Skeletal muscle cell (primary cell): ENCODE measurements at places on chromosomes 3 and 15.

- DNase-seq = no peak
Measured at GRCh38 chr3:99321261-99321660, 317.1 kb upstream of the COL8A1 start.

DNA sequence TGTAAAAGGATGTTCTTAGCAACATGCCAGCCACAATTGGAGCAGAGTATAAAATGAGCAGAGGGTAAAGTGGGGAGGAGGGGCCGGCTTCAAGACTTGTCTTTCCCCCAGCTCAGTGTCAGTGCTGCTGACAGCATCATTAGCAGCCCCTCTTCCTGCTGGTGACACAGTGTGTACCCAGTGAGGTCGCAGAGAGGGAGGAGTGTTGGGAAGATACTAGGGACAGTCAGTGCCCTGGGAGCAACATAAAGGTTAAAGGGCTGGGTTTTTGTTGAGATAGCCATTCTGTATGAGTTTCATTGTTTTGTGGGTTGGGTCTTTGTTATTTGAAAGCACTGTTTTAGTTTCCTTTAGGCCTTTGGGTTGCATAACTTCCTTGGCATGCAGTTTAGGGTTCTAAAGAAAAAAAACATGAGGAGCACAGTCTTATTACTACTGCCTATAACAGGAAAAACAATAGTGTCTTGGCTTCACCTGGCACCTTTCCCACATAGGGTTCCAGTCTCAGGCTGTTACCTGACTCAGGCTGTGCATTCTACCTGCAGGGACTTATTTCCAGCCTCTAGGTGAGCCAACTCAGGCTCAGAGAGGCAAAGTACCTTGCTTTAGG, 94.1 kb upstream of the SKOR1 start:
- no peak for DNase-seq

DNA sequence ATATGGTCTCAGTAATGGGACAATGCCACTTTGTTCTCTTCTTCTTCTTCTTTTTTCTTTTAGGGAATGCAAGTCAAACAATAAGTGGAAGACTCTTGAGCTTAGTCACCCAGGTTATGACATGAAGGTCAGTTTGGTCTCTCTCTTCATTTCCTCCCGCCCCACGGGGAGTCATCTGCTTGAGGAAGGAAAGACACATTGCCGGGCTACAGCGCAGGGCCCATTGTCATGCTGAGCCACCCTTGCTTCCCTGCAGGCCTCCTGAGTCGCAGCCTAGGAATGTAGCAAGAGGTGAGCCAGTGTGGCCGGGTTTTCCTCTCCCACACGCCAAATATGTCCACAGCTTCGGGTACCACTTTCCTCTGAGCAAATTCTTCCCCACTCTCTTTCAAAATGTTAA, 47.6 kb downstream of the RAP2B start:
- no peak for DNase-seq

DNA sequence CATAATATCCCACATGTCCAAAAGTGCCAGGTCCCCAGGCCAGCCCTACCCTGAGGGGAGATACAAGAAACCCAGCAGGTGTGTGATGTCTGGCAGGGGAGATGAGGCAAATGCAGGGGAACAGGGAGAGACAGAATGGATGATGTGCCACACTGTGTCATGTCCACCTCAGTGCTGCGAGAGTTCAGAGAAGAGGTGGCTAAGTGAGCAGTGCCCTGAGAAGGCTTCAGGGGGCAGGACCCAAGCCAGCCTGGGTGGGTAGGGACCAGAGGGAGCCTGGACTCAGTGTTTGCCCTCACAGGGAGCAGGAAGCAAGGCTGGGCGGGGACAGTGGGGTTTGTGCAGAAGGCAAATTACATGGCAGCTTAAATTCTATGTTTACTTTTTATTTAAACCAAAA, 61.2 kb downstream of the KLHL6 start:
- DNase-seq = no peak

- DNase-seq = no peak
Measured at GRCh38 chr3:74897006-74897405, 282.5 kb upstream of the CNTN3 start.

GRCh38 chr15:48696627-48697312, 51.3 kb upstream of the FBN1 start:
- DNase-seq = no peak

GRCh38 chr3:31968927-31969418, 12.1 kb downstream of the OSBPL10 start:
- DNase-seq = peak; percentile 98

- peak; percentile 75 for DNase-seq
Measured at GRCh38 chr3:72042397-72043203, 257.7 kb upstream of the PROK2 start.

DNA sequence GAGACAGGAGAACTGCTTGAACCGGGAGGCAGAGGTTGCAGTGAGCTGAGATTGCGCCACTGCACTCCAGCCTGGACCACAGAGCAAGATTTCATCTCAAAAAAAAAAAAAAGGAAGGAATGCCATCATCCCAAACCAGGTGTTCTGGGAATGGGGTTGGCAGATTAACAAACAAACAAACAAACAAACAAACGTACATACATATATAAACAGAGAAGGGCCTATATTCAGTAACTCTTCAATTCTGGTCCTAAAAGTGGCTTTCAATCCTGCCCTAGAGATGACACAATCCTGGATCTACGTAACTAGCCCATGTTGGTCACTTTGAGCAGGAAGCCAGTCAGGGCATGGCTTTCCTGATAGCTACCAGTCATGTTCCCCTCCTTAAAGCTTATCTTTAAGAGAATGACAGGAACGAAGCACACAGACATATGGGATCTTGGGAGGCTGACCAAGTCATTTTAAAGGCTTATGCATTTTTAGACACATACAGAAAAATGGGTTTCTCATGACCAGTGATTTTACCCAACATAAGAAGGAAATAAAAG, 29.9 kb upstream of the RAB11A start:
- no peak for DNase-seq

DNA sequence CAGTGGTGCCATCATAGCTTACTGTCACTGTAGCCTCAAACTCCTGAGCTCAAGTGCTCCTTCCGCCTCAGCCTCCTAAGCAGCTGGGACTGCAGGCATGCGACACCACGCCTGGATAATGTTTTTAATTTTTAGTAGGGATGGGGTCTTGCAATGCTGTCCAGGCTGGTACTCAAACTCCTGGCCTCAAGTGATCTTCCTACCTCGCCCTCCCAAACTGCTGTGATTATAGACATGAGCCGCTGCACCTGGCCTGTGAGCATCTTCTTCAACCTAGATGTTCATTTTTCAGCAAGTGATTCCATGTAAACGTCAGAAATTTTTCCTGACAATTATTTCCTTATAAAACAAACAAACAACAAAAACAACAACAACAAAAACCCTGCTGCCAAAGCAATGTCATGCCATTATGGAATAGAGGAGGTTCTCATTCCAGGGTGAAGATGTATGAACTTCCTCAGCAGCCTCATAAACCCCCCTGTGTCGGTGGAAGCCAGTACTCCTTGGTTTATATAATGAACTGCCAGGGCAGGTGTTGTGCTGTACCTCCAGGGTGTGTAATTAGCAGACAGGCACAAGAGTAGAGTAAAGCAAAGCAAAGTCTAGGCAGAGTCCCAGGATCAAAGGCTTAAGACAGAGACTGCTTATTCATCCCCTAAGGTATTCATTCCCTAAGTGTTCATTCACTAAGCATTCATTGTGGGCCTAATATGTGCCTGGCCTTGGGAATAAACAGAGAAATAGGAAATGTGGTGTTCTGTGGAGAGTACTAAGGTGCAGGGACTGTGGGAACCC, 44.6 kb downstream of the NR2C2 start:
- no peak for DNase-seq

DNA sequence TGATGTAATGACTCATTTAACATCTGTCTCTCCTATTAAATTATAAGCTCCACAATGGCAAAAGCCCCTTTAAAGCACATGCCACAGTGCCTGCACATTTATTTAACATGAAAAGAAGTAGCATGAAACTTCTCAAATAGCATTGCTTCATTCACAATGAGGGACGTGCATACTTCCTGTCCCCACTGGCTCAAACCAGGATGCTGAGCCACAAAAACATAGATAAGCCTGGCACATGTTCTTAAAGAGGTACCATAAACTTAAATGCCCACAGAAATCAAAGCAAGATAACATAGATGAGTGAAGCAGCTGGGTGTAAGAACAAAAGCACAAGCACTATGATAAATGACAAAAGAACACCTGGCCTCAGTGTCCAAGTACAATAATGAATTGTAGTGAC, 3.8 kb downstream of the TP53BP1 start:
- DNase-seq = no peak

DNA sequence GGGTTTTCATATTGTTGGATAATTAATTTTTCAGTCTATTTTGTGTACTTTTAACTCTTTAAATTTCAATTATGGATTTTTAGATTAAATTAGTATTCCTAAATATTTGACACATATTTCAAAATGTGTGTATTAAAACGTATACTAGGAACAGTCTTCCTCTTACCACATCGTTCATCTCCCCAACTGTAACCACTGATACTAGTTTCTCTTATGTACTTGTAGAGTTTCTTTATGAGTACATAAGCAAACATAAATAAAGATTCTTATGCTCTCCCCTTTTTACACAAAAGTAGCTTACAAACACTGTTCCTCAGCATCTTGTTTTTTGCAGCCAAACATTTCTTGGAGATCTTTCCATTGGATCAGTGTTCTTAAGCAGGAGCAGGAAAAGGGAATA, 45.9 kb downstream of the CMSS1 start:
- DNase-seq = no peak

- peak; percentile 66 for DNase-seq
Measured at GRCh38 chr3:13543253-13543652, 5.7 kb upstream of the FBLN2 start.

- DNase-seq = no peak
Measured at GRCh38 chr3:55362210-55362960, 124.7 kb downstream of the WNT5A start.

DNA sequence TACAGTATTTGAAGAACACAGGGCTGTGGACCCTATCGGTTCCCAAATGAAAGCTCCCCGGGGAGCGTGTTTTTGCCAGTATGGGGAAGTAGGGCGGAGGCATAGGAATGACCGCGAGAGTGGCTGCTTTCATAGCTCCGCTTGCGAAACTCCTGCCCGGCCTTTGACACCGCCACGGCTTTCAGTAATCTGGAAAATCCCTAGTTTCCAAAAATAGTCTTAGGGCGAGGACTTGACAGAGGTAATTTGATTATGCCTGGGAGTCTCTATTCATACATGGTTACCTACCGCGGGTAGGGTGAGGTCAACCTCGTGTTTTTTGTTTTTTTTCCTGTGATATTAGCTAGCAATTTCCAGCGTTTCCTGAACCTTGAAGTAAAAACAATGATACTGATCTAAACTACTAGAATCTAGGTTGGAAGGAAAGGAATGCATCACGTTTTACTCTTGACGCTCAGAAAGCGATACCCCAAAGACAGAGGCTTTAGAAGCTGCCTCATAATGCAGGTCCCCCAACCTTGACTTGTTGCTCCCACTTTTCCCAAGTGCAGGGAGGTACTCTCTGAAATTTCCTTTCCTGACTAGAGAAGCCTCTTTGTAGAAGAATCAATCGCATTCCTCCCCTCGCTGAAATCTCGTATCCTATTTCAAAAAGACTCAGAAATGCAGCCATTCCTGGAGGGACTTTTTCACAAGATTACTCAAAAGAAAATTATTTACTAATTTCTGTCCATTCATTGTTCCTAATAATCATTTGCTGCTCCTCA, 894 bp upstream of the CCNL1 start:
- DNase-seq = peak; percentile 80
